ENCODE measurements at places on chromosomes 5 and 9.
A peak's percentile ranks its signal among the peaks of the same experiment; 100 is the strongest.

GRCh38 chr5:74294231-74294705, 346.3 kb downstream of the ENC1 start:
- no peak for DNase-seq

DNA sequence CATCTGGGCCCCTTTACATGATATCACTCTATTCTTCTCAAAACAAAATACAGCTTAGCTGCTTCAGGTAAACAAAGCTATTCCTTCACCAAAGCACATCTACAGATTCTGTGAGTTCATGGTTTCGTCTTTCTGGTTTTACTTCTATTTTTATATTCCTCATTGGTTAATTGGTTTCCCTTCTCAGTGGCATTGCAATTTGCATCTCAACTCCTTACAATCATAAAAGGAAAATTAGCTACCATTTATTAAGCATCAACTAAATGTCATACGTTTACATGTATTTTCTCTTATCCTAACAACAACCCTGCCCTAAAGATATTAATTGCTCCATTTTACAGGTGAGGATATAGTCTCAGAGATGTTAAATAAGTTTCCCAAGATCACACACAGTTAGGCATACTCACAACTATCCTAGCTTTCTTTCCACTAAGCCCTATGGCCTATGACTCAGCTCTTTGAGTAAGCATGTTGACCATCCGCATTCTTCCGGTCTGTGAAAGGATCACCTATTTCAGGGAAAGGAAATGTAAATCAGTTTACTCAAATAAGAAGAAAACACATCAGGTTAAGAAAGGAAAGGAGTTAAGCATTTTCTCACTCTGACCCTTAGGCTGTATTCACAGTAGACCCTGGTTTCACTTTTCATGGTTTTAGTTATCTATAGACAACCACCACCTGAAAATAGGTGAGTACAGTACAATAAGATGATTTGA, 146.1 kb downstream of the CAAP1 start:
- DNase-seq: no peak

GRCh38 chr9:94984891-94985476, 258.5 kb downstream of the AOPEP start:
- no peak for DNase-seq

DNA sequence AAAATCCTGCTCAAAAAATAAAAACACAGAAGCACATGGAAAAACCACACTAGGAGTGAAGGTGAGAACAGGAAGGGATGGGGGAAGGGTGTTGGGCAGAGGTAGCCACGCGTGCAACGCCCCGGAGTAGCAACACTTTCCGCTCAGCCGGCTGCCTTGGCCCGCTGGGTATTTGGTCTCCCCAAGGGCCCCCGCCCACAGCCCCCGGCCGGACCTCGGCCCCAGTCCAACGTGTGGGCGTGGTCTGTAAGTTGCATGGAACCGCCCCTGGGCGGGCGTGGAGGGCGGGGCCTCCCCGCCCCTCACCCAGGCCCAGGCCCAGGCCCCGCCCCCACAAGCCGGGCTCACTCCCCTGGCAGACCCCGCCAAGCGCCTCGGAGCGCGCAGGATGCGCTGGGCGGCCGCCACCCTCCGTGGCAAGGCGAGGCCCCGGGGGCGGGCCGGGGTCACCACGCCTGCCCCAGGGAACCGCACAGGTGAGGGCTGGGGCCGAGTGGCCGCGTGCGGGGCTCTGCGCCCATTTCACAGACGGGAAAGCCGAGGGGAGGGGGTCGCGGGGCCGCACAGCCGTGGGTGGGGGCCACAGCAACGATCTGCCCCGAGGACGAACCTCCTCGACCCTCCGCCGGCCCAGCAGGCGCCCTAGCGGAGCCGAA, at the start of gene SUSD3:
SUSD3 (plus strand) TSS at position 347 of the 656 bp plus-strand sequence; CDS start at position 389, 42 bp downstream.
- DNase-seq: peak; percentile 86

All from NAMALWA (cell line).